ENCODE measurements at places on chromosomes 2 and 18. TPM values are rescaled to one million over a fixed set of nuclear protein-coding genes. Genes with fewer than 3 reads are reported as not detected.

- H3K36me3 ChIP-seq: no peaks in the 10 kb centered on the region
- H3K27me3 ChIP-seq: peaks cover 19% of the 10 kb centered on the region
- H3K4me1 ChIP-seq: peaks cover 7% of the 10 kb centered on the region
- H3K27ac ChIP-seq: no peak overlapping the region
- no peak overlapping the region for H3K4me3 ChIP-seq
Measured at GRCh38 chr2:164205347-164205746, 415.9 kb downstream of the GRB14 start.

HOXD10 gene
- not detected for total RNA-seq

PRR30 gene
- not detected for total RNA-seq

XDH gene
- total RNA-seq: 0.91 TPM

CFAP221 gene
- not detected for total RNA-seq

MYO5B gene
- 10.4 TPM for total RNA-seq

Data from PC-3 (cell line).